ENCODE measurements at places on chromosomes 13 and 19.

- DNase-seq = no peak
Measured at GRCh38 chr19:35167251-35168119, 12.9 kb downstream of the FXYD5 start.

DNA sequence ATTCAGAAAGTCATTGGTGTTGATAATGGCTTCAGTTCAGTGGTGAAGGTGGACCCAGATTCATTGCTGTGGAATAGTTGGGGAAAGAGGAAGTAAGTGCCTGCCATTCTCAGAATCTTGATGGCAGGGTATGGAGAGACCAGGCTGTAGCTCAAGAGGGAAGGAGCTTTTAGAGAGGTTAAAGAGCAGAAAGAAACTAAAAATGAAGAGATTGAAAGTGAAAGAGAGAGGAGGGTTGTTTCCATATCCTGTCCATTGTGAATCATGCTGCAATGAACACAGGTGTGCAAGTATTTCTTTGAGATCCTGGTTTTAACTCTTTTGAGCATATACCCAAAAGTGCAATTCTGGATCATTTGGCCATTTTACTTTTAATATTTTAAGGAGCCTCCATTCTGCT lies 12.5 kb downstream of the GJB6 start:
- no peak for DNase-seq

DNA sequence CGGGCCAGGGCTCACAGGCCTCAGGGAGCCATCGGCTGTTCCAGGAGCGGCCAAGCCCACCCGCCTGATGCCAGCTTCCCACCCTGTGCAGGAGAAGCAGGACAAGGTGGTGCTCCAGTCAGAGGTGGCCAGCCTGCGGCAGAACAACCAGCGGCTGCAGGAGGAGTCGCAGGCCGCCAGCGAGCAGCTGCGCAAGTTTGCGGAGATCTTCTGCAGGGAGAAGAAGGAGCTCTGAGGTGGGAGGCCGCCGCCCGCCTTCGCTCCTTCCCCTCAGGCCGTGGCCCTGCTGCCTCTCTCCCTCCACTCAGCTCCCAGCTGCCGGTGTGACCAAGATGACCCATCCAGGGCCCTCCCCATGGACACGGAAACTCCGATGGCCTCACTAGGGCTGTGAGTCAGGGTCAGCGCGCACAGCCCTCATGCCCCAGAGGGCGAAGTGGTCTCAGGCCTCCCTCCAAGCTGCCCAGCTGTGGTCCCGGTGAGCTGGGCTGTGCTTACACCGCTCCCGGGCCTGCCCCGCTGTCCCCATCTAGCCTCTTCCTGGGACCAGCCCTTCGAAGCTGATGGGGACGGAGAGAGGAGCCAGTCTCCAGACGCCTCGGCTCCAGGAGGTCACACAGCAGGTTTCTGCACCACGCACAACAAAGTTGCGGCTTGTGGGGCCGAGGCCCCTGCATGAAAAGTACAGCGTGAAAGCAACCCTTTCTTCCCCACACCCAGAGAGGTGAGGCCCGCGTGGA lies 17.8 kb downstream of the DPF1 start:
- DNase-seq = no peak

DNA sequence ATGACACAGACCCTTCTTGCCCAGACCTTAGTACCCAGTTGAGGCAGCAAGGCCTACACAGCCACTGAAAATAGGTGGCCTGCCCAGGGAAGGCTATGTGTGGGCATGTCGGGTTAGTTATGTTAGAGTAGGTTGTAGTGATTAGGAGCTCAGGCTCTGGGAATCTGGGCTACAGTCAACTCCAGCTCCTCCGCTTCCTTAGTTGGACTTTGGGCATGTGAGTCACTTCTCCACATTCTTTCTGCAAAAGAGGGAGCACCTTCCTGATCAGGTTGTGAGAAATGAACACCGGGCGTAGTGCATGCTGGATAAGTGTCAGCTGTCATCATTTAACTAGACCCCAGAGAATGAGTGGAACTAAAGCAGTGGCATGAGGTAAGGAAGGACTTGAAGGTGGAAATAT lies 64.8 kb downstream of the ARHGAP35 start:
- DNase-seq = no peak

DNA sequence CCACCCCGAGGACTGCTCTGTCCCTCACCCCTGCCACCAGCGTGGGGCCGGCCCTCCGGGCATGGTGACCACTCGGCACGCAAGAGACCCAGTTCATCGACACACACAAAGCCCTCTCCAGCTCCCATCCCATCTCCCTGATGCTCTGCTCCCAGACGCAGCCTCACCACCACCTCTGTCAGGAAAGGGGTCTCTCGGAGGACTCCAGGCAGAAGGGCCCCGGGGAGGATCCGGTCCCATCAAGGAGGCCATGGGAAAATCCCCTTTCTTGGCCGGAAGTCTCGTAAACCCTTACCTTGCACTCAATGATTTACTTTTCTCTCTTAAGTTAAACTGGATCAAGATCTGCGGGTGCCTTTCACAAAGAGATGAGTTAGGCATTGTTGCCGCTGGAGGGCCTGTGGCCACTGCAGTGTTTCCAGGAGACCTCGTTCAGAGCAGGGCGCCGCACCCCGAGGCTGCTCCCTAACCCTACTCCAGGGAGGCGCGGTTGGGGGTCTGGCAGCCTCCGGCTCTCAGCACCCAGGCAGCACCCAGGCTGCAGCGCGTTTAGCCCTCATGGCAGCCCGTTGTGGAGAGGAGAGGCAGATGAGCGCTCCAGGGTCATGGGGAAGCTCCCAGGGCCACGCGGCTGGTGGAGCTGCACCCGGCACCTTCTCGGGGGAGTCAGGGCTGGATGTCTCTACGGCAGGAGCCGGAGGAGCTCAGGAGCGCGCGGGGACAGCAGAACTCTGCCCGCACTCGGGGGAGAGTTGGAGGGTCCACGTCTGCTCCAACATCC lies 31.0 kb downstream of the C2CD4C start:
- DNase-seq = no peak

Measured in stimulated activated CD4-positive, alpha-beta T cell treated with anti-CD3 and anti-CD28 coated beads, TNF-alpha, amount 100 ng/mL, for 1 hour (primary cell).